ENCODE measurements at places on chromosomes 5 and 9.

DNA sequence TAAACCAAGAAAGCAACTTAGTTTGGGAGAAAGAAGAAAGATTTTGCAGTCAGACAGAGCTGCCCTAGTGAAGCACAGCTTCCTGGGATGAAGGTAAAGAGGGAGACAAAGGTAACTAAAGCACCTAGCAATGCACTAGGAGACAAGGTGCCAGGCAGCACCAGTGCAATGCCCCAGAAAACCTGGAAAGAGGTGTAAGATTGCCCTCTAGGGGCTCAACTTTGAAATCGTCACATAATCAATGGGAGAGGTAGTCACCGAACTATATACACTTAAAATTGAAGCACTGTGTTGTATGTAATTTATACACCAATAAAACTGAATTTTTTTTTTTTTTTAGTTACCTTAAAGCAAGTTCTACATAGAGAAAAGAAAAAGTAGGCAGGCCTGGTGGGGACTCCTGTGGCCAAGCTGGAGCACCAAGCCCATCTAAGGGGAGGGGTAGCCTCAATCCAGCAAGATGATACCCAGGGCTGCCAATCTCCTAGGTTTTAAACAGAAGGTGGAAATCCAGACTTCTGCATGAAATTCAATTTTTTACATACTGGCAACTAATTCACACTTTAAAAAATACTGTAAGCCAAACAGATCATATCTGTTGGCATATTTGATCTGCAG, 48.2 kb downstream of the CDK5RAP2 start:
- no peak for DNase-seq

DNA sequence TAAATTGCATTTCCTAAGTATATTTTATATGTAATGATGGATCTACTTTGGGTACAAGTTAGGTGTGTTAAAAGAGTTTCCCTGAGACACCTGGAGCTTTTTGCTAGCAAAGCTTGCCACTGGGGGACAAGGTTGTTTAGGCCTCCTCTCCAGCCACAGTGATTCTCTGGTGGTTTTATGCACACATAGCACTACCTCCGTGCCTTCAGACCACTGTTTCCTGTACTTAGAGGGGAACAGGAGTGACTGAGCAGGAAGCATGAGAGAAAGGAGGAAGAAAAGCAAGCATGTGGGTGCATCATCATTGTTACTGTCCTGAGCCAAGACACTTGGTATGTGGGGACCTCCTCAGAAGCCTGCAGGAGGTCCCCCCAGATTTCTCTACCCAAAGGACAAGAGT, 272.1 kb downstream of the RASEF start:
- DNase-seq, result no peak

DNA sequence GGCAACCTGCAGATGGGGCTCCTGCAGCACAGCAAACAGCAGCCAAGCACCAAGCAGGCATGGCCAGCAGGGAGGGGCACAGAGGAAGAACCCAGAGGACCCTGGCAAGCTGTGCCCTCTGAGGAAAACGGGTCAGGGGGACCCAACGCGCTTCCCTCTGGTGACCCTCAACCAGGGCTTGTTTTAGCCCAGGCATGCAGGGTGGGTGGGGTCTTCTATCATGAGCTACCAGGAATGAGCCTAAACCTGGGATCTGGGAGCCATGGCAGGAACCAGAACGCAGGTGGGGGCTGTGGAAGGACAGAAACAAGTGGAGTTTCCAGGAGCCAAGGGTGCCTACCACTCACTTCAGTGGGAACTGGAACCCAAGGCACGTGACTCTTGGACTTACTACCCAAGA, 20.9 kb downstream of the IPPK start:
- no peak for DNase-seq

DNA sequence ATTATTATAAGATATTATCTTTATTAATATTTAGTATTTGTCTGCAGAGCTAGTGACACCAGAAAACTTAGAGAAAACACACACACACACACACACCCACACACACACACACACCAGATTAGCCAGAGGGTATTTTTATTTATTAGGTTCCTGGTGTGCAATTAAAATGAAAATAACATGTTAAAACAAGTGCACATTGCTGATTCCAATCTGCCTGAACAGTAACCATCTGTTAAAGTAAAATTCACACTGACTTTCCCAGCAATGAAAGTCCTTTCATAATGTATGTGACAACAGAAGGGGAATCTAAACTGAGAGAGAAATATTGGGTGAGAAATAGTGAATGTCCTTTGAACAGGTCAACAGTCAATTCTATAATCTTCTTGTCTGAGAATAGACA, 2323.5 kb upstream of the ACO1 start:
- DNase-seq, result no peak

- DNase-seq, result no peak
Measured at GRCh38 chr9:77988630-77989029, 43.0 kb downstream of the GNAQ start.

GRCh38 chr5:20359377-20359776, 371.4 kb upstream of the CDH18 start:
- no peak for DNase-seq

DNA sequence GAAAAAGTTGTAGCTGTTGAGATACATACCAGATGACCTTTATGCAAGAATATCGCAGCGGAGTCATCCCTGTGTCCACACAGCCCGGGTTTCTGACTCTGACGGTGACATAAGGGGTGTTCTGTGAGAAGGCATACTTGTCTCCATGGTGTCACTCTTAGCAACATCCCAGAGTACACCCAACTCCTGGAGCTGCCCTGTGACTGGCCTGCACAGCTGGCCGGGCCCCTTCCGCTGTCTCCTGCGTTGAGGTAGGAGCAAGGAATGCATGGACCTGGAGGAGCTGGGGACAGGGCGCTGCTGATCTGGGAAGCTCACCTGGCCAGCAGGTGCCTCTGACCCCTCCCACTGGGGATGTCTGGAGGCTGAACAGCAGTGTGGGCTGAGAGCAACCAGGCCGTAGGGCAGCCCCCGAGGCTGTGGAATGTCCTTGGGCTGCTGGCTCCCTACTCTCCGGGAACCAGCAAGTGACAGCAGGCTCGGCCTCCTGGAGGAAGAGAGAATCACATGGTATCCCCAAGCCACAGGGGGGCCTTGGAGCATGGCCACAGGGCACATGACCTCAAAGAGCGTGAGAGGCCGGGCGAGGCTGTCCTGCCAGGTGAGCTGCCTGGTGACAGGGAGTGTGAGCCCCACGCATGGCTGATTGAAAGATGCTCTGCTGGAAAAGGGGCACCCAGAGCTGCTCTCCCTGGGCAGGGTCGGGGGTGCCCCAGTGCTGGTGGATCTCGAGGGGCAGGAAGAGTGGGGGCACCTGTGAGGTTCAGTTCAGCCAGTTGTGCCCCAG, 113.4 kb downstream of the MRPL36 start:
- no peak for DNase-seq

Data from BJ (cell line).